ENCODE measurements at places on chromosomes 12 and 14. TPM values are rescaled to one million over a fixed set of nuclear protein-coding genes. Genes with fewer than 3 reads are reported as not detected.

SLC38A4 gene
- 0.91 TPM for total RNA-seq

DNA sequence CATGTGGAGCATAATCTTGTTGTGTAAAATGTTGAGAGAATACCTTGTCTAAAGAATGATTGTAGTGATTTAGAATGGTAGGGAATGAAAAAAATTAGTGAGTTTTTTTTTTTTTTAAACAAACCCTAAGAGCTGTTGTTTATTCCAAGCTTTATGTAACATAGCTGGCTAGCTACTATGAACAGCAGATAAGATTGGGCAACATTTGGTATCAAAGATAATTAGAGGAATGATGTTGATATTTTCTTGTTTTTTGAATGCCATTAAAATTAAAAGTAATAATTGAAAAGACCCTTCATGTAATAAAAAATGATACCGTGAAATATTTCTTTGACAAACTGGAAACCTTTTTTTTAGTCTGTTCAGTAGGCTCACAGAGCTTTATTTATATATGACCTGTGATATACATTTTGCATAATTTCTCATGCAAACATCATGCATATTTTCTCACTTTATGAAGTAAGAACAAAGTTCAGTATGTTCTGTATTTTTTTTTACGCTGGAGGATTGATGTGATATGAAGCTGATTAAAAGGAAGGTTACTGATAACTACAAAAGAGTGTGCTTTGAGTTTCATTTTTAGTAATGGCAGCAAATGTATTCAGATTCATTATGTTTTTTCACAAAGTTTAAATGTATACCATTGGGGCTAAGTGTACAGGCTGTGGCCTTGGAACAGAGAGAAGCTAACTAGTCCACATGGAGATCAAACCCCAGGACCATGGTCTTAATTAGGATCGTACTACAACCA is 8.1 kb downstream of the CPSF6 start:
- DNase-seq: no peak

GRCh38 chr14:95981965-95982364 is 57.2 kb upstream of the C14orf132 start:
- no peak for DNase-seq

DNA sequence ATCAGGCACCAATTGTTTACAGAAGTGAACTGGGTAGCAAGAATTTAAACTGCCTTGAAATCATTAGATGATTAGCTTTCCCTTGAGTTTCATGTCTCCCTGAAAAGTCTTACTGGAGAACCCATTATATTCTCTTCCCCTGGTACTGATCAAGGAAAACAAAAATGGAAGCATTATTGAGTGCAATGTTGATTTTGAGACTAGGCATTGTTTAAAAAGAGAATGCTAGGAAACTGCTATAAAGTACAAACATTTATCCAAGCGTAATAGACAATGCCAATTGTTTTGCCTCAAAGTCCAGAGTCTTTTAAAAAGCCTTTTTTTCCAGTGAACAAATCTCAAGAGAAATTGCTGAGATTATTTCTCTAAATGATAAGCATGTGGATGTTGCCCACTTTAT is 197.0 kb downstream of the CCER1 start:
- DNase-seq: no peak

Measured in spleen (tissue), 13 donors.